ENCODE measurements at places on chromosomes 6 and 20.
A peak's percentile ranks its signal among the peaks of the same experiment; 100 is the strongest.

DNA sequence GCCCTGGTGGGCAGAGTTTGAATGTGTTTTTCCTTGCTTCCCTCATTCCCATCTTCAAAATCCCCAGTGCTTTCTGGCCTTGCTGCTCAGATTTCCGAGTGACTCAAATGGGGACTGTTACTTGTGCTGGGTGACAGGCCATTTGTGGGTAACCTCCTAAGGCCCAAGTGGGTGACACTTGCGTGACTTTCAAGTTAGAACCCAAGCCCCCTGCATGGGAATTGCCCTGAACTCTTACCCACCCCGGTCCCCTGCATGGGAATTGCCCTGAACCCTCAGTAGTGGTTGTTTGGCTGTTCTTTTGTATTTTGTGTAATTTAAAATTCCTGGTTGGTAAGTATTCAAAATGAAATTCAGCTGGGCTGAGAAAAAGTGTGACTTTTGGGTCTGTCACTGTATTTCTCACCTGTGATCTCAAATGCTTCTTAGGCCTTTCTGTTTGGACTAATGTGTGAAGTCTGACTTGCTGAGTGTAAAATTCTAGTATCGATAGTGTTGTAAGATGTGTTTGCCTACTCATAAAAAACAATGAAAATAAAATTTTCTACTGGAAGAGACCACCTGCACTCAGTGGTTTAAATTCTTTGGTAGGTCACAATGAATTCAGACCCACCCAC lies 12.4 kb upstream of the RBM38 start:
- no peak for DNase-seq

GRCh38 chr6:144935661-144936060 lies 650.5 kb downstream of the UTRN start:
- DNase-seq, result no peak

DNA sequence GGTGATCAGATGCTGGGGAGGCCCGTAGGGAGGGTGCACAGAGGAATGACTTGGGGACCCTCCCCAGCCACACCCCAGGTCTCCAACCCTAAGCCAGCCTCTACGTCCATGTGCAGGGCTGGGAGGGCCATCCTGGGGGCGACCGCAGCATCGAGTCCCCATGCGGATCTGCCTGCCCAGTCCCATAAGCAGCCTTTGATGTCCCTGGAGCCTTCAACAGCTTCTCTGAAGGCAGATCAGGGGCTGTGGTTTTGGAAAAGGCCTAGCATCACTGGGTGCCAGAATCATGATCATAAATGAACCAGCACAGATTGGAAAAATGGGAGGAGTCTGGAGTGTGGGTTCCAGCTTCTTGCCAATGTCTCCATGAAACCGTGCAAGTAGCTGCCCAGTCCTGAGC lies 22.9 kb downstream of the TOX2 start:
- no peak for DNase-seq

DNA sequence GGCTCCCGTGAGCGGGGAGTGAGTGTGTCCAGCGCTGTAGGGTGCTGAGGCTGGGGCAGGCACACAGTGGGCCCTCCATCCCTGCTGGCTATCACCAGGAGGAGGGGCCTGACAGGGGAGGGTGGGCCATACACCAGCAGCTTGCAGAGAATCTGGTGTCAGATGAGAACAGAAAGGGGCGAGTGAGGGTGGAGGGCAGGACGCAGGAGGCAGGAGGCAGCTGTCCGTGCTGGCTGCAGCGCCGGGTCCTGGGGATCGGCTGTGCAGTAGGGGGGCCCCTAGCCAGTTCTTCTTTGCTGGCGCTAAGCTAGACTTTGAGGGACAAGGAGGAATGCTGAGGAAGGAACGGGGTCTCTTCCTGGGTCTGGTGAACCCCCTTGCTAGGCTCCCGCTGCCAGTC lies 1.6 kb upstream of the CABLES2 start:
- no peak for DNase-seq

GRCh38 chr6:51753635-51754034 lies 333.8 kb downstream of the PKHD1 start:
- no peak for DNase-seq

DNA sequence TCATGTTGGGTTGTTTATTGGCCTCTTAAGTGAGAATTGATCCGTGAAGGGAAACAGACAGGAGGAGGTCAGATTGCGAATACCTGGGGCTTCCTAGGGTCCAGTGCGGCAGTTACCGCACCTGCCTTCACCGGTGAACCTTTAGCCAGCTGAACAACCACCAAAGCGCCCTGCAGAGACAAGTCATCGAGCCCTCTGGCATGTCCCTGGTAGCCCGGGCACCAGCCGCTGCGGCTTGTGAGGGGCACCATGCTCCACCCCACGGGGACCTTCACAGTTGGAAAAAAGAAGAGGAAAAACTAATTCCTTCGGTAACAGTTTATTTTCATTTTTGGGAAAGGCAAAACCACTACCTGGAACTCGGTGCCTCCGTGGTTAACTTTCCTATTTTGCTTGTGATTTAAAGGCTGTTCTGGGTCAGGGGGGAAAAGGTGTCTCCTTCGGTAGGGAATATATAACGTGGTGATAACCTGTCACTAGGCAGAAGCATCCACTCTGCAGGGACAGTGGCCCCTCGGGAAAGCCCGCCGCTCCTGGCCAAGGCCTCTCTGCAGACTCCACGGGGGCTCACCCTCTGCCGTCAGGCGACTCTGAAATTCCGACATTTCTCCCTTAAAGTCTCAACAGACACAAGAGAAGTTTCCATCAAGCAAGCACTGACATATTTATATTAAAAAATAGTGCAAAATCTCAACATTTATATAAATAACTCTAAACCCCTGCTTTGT lies 30.7 kb upstream of the ZBP1 start:
- DNase-seq, result no peak

DNA sequence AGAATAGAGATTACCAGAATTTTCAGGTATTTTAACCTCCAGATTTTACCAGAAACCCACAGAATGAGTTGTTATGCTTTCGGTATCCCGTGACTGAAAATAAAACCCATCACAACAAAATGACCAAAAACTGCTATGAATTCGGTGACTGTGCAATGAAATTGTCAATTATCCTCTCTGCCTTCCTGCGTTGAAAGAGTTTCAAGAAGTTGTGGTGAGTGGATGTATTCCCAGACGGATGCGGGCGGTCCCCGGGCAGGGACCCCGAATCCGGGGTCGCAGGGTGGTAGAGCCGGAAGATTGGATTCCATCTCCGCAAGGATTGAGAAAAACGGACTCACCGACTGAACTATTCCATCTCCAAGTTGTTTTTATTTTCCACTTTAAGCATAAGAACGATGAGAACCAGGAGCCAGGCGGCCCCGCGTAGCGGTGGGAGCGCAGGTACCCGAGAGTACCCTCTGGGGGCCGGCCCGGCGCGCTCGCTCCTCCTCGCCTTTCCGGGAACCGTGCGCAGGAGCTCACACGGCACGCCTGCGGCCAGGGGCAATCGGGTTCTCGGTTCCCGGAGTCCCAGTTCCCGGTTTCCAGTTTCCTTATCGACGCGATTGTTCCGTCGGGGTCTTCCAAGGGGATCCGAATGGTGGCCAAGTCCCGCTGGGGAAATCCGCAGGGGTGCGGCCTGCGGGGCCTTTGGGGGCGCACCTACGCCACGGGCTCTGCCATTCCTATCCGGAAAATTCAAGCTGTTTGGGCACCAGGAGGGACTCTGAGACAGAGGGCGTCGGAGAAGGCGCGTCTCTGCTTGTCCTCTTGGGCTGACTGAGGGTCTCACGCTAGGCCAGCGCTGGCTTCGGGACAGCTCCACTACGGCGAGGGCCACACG lies 104.9 kb upstream of the PRDM1 start:
- peak; percentile 26 for DNase-seq

DNA sequence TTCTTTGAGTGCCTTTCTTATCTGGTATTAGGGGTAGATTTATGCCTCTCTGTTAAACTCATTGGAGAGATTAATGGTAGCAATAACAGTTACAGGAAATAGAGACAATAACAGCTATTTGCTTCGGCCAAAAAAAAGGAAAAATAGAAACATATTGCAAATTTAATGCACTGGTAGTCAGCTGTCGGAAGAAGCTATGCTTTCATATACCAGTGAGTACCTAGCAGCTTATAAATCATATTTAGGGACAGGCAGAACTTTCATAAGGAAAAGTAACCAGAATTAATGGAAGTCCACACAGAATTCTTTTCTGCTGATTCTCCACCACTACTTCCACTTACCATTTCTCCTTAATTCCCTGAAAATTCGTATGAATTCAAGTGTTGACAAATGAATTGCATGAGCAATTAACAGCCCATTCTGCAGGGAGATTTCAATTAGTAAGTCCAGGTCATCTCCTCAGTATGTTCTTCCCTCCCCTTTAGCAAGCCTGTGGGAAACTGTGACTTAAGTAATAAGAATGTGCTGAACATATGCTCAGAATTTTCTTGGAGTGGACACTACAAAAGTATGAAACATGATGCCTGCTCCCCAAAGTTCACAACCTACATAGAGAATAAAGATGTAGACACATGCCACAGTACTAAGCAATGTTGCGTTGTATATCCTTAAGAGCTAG lies 196.7 kb upstream of the KCNQ5 start:
- DNase-seq, result no peak

DNA sequence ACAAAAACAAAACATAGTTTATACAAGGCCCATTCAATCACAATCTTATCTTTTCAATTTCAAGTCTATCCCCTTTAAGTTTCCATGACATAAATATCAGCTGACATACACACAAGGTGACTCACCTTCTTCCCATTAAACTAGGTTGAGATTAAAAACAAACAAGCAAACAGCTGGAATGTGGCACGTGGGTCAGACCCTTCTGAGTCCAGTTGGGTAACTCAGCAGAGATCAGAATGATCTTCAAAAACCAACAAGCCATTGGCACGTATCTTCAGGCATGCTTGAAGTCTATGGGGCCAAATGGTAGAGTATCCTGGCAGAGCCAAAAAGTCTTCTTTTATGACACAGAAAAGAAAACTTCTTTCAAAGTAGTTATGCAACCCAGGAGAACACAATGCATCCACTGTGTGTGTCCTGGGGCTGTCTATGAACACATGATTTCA lies 603.5 kb upstream of the CITED2 start:
- no peak for DNase-seq

DNA sequence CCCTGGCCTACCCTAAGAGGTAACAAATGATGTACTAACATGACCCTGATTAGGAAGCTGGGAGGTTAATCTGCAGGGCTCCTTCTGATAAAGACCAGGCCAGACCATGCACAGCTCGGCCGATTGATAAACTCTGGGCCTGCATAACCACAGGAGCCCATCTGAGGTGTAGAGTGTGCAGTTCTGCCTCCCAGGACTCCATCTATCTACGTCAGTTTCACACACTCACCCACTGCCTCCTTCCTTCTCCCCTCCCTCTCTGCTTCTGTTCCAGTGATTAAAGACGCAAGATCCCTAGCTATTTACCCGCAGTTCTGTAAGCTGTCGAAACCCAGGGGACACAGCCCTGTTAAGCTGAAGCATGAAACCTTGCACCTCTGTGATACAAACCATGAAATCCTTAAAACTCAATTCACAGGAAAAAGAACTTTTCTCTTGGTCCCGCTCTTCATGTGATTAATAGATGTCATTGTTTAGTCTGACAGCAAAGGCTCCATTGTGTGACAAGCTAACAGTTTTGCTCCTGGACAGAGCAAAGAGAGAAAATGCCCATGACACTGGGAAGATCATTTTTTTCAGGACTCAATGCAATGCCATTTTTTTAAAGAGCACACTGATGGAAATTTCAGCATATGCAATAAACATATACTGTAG lies 470.6 kb downstream of the MAFB start:
- no peak for DNase-seq

DNA sequence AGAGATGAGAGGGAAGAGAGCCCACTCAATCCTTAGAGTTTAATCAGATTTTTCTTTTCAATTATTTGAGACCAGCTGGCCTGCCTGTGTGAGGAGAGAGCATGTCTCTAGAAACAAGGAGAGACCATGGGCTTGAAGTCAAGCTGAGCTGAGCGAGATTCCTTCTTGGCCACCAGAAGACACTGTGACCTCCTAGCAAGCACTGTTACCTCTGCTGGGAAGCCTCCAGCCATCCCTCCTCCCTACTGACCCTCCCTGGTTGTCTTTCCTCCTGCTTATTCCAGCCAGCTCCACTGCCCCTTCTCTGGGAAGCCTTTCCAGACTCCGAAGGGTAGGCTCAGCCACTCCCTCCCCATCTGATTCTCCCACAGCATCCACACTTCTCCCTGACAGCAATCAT lies 110.0 kb downstream of the SCML4 start:
- DNase-seq, result no peak

GRCh38 chr6:51855310-51856082 lies 231.9 kb downstream of the PKHD1 start:
- no peak for DNase-seq

DNA sequence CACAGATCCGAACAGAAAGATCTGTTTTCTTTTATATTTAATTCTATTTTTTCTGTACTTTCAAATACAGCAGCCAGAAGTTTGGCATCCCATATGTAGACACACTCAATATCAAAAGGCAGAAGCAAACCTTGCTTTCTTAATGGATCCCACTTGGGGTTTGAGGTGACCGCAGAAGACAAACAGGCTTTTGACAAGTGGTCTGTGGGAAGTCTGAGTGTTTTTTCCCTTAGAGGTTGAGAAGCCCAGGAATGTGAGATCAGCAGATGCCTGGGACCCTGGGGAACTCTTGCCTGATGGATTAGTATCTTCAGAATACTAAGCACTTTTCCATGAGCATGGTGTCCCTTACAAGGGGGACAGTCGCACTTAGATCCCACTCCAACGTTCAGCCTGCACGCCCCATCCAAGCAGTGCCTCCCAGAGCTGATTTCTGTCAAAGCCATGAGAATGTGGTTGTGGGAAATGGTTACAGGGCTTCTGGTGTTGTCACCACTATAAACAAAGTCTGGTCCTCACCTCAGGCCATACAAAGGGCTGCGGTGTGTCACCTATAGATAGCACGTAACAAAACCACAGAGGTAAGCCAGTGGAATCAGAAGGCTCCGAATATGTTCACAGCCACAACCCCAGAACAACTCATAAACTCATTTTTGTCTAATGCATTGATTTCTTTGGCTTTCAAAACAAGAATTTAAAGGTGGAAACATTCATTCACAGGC lies 12.7 kb downstream of the IL17F start:
- DNase-seq, result no peak

DNA sequence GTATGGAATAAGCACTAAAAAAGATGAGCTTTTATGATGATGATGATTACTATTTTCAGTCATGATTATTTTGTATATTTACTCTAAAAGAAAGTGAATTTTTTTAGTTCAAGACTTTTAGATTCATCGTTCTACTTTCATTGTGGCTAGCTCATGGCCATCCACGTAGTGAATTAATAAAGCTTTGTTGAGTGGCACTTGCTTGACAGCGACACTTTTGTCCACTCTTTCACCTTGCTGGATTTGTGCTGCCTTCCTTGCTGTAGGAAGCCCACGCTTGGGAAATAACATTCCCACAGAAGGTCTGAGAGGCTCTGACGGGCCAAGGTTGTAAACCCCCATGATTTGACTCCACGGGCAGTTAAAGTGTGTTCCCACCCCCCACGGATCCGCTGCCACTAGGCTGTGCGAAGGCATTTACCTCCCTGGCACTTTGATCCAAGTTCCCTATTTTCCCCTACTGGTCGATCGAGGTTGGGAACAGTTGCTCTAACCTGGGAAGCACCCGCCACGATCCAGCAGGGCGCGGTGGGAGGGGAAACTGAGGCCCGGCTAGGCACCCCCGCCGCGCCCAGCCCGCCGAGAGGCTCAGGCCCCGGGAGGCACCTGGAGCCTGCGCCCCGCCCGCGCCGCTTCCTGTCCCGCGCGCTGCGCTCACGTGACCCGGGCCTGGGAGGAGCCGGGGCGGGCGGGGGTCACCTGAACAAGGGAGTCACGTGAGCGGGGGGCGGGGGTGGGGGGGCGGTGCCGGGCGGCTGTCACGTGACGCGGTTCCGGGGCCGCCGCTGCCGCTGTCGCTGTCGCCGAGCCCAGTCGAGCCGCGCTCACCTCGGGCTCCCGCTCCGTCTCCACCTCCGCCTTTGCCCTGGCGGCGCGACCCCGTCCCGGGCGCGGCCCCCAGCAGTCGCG lies at the start of gene IGF2R:
IGF2R (plus strand) TSS at position 788 of the 909 bp plus-strand sequence. CDS start 165 bp downstream, outside the sequence.
- peak; percentile 93 for DNase-seq
